Activated B cell treated with CpG ODN at 0.5 μM for 24 hours (primary cell): ENCODE measurements at places on chromosomes 4 and X. TPM values are rescaled to one million over a fixed set of nuclear protein-coding genes. Genes with fewer than 3 reads are reported as not detected.

SSX4 gene
- total RNA-seq, result not detected in 2 replicates

CT45A2 gene
- not detected in 2 replicates for total RNA-seq

MAD2L1 gene
- total RNA-seq, result 3.4 and 5.4 TPM in 2 replicates

DMD gene
- 18.5 and 22.9 TPM in 2 replicates for total RNA-seq

KLHL2 gene
- 21.5 and 21.9 TPM in 2 replicates for total RNA-seq

CT47B1 gene
- not detected in 2 replicates for total RNA-seq

DNA sequence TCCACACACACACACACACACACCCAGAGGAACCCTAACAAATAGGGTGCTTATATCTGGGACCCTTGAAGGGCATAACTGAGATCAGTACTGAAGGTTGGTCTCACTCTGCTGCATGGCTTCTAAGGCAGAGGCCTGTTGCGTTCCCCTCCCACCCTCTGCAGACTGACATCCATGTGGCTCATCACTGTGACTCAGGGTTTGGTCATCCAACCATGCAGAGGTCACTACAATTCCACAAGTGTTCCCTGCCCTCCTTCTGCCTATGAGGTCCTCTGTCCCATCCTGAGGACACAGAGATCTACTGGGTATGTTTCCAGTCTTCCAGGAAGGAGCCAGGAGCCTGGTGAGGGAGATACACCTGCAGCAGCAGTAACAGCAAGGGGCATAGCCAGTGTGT is 55.8 kb downstream of the XAGE2 start:
- DNase-seq, result no peak

- DNase-seq, result no peak
Observed at GRCh38 chr4:140244328-140244727, 90.3 kb upstream of the MAML3 start.

DNA sequence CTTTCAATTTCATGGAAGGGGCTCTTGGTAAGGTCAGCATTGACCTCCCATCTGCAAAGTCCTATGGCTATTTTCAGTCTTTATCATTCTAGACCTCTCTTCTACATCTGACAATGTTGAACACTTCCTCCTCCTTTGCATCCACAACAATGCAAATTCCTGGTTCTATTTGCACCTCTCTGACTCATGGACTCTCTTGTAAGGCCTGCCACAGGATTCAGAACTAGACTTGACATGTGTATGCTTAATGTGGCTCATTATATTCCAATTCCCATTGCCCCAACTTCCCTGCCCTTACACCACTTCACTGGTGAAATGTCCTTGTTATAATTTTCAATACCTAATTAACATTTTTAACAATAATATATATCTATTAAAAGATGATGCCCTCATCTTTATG is 314.3 kb upstream of the FGF13 start:
- no peak for DNase-seq

GRCh38 chr4:732911-733630 is 27.4 kb downstream of the PCGF3 start:
- no peak for DNase-seq
